GF-D8 (cell line): ENCODE measurements at places on chromosomes 13 and 19.

- DNase-seq, result no peak
Measured at GRCh38 chr13:68345963-68346531, 1115.9 kb upstream of the PCDH9 start.

DNA sequence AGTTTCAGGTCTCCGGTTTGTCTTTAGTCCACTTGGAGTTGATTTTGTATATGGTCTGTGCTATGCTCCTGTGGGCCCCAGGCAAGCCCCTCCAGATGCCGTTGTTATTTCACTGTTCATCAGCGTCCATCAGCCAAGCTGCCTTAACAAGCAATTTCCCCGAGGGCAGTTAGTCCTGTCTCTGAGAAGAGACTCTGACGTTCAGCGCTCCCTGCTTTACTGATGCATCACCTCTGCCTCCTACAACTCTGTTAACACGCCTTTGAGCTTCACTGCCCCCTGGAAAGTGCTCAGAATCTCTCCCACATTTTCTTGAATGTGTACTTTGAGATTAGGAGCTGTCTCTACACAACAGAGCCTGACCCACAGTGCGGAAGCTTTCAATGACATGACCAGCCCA is 41.8 kb upstream of the UBAC2 start:
- no peak for DNase-seq

- DNase-seq, result no peak
Measured at GRCh38 chr19:1947651-1948209, 6.8 kb downstream of the CSNK1G2 start.

DNA sequence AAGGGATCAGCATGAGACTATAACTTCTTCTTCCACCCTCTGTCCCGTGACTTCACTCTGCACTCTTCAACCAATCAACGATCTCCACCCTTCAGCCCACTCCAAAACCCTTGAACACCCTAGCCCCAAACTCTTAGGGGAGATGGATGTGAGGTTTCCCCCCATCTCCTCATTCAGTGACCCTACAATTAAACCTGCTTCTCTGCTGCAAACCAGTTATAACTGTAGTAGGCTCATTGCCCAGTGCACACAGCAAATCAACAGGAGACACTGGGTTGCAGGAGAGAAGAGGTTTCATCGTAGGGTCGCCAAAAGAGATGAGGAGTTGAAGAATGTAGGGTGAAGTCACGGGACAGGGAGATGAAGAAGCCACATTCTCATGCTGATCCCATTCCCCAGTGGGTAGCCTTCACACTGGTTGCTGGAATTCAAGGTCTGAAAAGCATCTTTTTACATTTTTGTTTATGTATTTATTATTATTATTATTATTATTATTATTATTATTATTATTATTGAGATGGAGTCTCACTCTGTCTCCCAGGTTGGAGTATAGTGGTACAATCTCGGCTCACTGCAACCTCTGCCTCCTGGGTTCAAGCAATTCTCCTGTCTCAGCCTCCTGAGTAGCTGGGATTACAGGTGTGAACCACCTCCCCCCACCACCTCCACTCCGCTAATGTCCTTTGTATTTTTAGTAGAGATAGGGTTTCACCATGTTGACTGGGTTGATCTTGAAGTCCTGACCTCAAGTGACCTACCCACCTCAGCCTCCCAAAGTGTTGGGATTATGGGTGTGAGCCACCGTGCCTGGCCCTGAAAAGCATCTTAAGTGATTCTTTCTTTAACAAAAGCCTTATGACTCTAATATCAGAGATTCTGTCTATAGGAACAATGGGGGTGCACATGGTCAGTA is 5.8 kb upstream of the CYP2S1 start:
- no peak for DNase-seq

DNA sequence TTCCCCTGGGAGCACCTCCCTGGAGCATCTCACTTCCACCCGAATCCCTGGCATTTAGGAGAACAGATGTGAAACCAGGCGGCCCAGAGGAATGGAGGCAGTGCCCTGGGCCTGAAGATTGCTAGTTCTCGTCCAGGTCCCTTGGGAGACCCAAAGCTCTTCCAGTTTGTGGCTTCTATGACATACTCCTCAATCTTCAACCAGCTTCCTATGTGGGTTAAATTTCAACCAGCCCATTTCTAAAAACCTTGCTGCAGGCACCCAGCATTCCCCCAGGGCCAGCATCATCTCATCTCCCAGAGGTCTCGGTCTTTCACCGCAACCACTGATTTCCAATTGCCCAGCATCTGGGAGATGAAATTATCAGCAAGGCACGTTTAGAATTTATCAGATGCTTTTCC is 46.0 kb upstream of the STK24 start:
- no peak for DNase-seq

- no peak for DNase-seq
Measured at GRCh38 chr13:99393791-99394735, 86.9 kb upstream of the GPR183 start.

GRCh38 chr13:66314911-66315310 is 915.2 kb downstream of the PCDH9 start:
- DNase-seq, result no peak

DNA sequence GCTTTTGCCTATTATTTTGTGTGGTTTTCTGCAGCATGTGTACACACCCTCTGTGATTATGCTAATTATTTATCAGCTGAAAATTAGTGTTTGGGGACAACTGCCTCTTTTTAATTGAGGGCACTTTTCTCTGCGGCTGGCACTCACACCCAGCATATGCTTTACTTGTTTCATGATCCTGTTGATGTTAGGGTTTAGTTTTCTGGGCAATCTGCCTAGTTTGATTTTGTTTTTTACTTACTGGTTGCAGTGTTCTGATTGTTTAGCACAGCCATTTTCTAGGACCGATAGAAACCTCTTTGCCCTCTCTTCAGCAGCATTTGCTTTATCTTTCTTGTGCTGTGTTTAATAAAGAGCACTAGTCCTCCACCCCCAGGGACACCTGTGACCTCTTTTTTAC is 161.6 kb downstream of the PAN3 start:
- no peak for DNase-seq

DNA sequence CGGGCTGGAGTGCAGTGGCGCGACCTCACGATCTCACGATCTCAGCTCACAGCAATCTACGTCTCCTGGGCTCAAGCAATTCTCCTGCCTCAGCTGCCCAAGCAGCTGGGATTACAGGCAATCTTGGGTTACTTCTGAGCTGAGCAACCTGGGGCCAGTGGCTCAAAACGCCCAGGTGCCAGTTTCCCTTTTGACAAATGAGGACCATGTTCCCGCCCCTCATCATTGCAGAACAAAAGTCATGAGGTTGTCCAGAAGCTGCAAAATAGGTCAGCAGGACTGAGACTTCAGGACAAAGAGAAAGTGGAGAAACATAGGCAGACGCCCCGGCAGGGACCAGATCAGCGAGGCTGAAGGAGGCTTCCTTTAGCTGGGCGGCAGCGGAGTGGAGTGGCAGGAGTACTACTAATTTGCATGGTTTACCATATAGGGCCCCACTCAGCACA is 3.3 kb upstream of the ADGRE5 start:
- DNase-seq, result no peak

DNA sequence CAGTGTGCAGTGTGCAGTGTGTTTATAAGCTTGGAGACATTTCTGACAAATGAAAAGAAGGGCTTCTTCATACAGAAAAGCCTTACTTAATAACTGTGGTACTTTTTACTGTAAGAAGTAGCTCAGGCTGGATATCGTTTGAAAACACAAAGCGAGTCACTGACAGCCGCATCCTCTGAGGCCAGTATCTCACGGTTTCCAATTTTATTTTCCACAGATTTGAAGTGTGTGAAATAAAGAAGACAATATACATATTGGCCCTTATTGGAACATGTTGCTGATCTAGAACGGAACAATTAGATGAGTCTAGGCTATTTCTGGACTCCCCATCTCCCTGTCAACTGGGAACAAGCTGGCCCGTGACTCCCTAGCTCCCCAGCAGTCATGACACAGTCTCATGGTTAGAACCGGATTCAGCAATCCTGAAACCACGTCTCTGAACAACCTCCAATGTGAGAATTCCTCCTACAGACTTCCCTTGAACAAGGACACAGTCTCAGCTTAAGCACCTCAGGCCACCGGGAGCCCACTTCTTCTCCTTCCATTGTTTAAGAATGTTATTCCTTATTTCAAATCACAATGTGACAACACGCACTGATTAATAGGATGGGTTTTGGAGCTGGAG is 484.5 kb downstream of the COG6 start:
- DNase-seq, result no peak

DNA sequence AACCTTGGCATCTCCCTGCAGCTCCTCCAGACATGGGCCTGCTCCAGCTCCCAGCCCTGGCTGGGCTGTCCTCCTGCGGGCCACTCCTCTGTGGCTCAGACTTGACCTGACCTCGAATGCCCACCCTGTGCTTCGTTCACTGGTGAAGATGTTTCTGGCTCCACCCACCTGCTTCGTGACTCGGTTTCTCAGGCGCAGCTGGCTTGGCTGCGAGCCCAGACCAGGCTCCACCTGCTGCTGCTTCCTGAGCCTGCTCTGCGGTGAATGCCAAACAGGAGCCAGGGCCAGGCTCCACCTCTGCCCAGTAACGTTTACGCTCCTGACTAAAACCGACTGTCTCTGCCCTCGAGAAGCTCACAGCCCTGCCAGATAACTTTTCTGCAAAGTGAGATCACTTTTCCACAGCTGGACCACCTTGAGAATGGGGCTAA is 8.9 kb upstream of the RSPH6A start:
- DNase-seq, result no peak

DNA sequence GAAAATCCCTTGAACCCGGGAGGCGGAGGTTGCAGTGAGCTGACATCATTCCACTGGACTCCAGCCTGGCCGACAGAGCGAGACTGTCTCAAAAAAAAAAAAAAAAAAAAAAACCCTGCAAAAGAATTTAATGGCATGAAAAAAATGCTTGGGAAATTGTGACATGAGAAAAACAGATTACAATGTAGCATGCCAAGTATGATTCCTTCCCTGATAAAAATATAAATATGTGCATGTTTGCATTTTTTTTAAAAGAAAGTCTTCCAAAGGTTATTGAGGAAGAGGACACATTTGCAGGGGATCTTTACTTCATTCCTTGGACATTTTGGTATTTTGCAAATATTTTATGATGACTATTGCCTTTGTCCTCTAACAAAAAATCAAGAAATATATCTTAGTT is 14.5 kb upstream of the ZBTB32 start:
- DNase-seq, result no peak

GRCh38 chr19:4694211-4694987 is 24.3 kb upstream of the MYDGF start:
- DNase-seq, result no peak

- DNase-seq, result no peak
Measured at GRCh38 chr19:621819-622218, 11.5 kb downstream of the POLRMT start.

- DNase-seq, result no peak
Measured at GRCh38 chr13:113411216-113412023, 41.9 kb downstream of the ADPRHL1 start.

GRCh38 chr19:2239173-2239572 is 2.5 kb downstream of the SF3A2 start:
- DNase-seq, result peak; percentile 11

GRCh38 chr19:33613620-33614000 is 8.1 kb upstream of the CHST8 start:
- no peak for DNase-seq

- DNase-seq, result peak; percentile 60
Measured at GRCh38 chr19:17739121-17739875, 12.0 kb upstream of the FCHO1 start.

DNA sequence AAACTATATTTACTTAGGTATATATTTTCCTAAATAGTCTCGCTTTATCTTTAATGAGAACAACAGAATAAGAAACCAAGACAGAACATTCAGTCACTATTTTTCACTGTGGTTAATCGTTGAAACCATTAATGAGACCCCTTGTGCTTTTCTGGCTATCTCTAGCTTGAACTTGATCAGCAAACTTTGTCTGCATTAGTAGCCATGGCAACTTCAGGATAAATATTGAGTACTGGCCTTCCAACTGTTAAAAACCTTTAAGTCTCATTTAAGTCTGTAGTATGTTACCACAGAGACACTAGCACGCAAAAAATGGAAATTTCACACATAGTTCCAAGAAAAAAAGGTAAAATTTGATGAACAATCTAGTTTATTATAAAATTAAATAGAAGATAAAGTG is 946.0 kb downstream of the SLITRK5 start:
- no peak for DNase-seq

- DNase-seq, result no peak
Measured at GRCh38 chr13:19169496-19169895, 12.1 kb downstream of the TUBA3C start.

DNA sequence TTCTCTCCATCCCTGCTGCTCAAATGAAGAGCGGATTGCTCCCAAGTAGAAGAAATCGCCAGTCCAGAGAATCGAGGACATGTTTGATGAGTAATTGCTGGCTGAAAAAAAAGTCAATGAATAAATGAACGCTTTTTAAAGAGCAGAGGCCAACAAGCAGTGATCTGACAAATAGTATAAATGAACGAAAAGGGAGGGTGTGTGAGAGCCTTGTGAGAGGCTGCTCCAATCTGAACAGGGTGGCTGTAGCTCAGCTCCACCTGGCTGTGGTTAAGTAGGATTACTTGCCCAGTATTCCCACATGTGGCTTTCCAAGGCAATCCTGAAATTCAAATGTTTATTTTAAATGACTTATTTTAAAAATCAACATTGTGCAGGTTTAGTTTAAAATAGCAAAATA is 117.1 kb downstream of the TSHZ3 start:
- DNase-seq, result no peak

GRCh38 chr13:41006978-41007743 is 12.0 kb downstream of the ELF1 start:
- peak; percentile 86 for DNase-seq

DNA sequence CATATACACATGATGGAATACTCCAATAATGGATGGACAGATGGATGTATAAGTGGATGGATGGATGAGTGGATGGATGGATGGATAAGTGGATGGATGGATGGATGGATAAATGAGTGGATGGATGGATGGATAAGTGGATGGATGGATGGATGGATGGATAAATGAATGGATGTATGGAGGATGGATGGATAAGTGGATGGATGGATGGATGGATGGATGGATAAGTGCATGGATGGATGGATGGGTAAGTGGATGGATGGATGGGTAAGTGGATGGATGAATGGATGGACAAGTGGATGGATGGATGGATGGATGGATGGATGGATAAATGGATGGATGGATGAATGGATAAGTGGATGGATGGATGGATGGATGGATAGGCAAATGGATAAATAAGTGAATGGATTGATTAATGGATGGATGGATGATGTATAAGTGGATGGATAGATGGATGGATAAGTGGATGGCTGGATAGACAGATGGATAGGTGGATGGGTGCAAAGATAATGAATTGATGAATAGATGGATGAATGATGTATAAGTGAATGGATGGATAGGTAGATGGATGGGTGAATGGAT is 8.4 kb upstream of the COMP start:
- DNase-seq, result no peak
